ENCODE measurements at places on chromosomes 4 and X.

GRCh38 chr4:60962286-60962685 is 237.8 kb upstream of the ADGRL3 start:
- DNase-seq: no peak

DNA sequence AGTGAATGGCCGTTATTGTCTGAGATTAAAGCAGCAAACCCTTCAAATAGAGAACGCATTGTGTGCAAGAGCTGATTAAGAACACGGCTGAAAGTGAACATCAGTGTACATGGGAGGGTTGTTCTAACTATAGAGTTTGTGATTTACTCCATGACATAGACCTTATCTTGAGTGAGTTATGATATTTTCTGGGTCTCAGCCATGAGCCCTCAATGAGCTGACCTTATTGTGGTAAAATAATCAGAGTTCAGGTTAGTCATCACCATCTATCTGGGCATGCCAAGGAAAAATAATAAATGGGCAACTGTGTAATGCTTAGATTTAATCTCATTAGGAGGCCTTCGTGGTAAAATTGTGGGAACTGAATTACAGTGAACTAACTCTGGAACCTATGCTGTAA is 33.2 kb upstream of the CLDN24 start:
- DNase-seq: no peak

DNA sequence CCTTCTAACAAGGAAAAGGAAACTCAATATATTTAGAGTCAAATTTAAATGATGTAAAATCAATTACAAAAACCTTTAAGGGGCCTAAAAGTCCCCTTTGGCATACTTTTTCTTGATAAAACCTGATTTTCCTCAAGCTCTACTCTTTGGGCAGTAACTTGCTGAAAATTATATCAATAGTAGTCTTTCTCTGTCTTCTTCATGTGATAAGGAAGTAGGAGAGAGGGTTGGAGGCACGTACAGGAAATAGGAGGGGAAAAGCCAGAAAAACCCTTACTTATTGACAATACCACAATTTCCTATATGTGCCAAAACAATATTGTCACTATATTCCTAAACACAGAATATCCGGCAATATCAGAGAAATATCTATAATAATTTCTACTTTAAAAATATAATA is 9.6 kb downstream of the RHOH start:
- no peak for DNase-seq

GRCh38 chr4:117429061-117429460 is 343.7 kb upstream of the TRAM1L1 start:
- no peak for DNase-seq

DNA sequence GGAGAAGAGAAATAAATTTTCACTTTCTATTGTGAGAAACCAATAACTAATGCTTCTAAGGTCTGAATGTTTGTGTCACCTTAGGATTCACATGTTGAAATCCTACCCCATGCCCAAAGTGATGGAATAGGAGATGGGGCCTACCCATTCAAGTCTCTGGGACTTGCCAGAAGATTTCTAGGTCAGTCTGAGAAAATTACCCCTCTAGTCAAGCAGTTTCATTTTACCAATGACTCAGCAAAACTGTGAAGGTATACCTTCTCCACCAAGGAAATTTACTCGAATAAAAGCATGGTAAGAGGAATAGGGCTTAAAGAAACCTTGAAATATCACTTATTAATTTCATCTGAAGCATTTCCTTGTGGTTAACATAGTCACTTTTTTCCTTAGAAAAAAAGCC is 23.5 kb upstream of the PAPSS1 start:
- no peak for DNase-seq

DNA sequence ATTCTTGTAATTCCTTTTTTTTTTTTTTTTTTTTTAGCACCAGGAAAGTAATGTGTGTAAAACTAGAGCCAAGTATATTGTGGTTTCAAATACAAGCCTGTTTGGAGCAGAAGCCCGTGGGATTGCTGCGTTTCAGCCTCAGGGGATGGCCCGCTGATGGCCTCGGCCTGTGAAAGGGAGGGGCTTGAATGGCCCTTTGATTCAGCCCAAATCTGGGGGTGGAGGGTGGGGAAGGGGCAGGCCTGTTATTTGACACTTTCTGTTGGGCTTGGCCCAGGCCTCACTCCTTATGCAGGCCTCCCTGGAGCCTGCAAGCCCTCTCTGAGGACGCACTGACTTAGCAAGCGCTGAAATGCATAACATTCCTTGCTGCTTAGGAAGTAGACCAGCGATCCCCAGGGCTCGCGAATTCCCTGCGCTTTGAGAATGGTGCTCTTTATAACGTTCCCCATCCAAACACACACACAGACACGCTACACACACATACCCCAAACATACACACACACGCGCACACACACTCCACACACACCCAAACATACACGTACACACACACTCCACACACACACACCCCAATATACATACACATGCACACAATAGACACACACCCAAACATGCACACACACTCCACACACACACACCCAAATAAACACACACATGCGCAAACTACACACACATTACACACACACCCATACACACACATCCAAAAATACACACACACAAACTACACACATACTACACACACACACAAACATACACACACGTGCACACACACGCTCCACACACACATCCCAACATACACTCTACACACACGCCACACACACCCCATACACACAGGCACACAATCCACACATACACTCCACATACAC is 29.6 kb downstream of the TLR10 start:
- no peak for DNase-seq

DNA sequence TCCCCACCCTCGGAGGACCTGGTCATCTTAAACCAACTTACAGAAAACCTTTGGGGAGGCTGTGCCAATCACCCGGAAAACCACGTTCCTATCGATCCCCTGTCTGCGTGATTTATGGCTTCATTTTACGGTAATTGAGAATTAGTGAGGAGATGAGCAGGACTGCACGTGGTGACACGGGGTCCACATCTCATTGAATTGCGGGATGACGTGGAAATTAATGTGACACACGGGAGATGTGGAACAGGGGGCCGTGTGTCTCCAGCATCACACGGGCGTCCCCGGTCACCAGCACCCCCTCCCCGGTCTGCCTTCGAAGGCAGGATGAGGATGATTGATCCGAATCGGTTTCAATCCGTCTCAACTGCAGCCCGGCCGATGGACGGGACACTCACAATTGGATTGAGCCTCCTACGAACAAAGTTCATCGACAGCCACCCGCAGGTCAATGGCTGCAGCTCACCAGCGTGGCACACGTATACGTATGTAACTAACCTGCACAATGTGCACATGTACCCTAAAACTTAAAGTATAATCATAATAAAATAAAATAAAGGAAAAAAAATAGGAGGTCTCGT is 160.3 kb downstream of the SHOX start:
- no peak for DNase-seq

DNA sequence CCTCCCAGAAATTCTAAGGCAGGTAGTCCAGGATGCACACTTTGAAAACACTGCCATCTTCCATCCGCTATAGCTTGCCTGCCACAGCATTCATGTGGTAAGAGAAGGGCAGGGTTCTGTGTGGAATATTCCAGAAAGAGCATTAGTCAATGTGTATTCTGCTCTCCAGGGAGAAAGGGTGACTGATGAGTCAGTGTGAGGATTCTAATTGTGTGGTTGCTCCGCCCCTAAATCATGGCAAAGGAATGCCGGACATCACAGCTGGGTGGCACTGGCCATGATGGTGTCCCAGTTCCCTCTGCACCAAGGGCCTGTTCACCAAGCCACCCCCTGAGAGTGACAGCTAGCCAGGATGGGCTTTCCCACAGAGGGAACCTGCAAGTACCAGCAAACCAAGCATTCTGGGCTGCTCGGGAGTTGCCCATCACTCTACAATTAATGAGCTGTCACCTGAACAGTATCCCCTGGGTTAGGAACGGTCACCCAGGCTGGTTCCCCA is 9.5 kb downstream of the IDS start:
- DNase-seq: no peak

- no peak for DNase-seq
Observed at GRCh38 chrX:120446498-120446897, 22.6 kb downstream of the LAMP2 start.

DNA sequence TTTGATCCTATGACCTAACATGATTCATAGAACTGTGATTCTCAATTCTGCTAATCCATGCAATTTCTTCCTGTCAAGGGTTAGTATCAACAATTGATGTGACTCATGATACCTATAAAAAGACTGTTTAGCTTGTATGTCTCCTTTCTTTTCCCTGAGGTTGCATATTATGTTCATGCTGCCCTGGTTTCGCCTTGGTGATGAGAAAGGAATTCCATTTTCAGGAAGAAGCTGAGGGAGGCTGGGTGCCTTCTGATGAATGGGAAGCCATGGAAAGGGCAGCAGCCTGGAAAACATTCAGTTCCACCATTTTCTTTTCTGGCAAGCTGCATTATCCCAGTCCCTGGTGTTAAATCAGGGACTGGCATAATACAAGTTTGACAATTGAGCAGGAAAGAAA is 976.5 kb downstream of the RPA4 start:
- DNase-seq: no peak

GRCh38 chrX:113370006-113370405 is 529.4 kb upstream of the AMOT start:
- no peak for DNase-seq

Data from stimulated activated CD4-positive, alpha-beta T cell treated with anti-CD3 and anti-CD28 coated beads, Interleukin-4, amount 100 ng/mL, for 48 hours (primary cell).